ENCODE measurements at places on chromosomes 4 and X. TPM values are rescaled to one million over a fixed set of nuclear protein-coding genes. Genes with fewer than 3 reads are reported as not detected.

DNA sequence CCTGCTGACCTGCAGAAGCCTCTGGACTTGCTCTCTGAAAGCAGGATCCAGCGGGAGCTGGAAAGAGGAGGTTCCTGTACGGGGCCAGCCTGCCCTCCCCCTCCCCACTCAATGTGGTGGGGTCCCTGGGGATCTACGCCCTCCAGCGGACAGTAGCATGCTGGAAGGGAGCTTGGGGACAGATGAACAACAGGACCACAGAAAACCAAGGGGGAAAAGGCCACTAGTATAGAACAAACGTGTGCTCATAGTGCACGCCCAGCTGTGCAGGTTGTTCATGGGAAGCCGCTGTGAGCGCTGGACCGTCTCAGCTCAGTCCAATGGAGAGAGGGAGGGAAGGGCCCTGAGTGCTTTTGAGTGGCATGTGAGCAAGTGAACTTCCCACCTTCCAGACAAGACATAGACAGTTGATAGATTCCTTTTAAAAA, 15.8 kb downstream of the HMX1 start:
- no peak for DNase-seq

TLR8 gene
- 1.4 TPM for total RNA-seq

GRCh38 chrX:1582686-1583437, 8.5 kb upstream of the AKAP17A start:
- no peak for DNase-seq

- no peak for DNase-seq
These were observed 24.4 kb downstream of the ENOX2 start for GRCh38 chrX:130878350-130879341.

TLR10 gene
- not detected for total RNA-seq
